ENCODE measurements at places on chromosomes 12 and 14.

- DNase-seq, result peak; percentile 26
These were observed 1.0 kb downstream of the HIP1R start for GRCh38 chr12:122836027-122836921.

DNA sequence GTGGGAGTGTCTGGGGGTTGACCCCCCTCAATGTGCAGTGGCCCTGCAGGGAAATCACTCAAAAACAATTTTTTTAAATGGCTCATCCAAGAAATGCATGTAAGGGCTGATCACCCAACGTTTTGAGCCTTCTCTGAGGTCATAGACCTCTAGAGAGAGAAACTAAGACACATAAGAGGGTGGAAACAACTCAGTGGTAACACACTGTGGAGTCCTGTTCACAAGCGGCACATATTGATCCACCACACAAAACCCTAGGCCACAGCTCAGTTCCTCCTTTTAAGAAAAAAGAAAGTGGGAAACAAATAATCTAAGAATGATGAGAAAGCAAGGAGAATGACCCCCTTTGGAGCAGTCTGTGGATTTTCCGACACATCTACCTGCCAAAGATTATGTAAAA is 83.0 kb upstream of the METAP2 start:
- DNase-seq, result no peak

GRCh38 chr12:64452559-64453329 is 824 bp downstream of the TBK1 start:
- peak; percentile 91 for DNase-seq

DNA sequence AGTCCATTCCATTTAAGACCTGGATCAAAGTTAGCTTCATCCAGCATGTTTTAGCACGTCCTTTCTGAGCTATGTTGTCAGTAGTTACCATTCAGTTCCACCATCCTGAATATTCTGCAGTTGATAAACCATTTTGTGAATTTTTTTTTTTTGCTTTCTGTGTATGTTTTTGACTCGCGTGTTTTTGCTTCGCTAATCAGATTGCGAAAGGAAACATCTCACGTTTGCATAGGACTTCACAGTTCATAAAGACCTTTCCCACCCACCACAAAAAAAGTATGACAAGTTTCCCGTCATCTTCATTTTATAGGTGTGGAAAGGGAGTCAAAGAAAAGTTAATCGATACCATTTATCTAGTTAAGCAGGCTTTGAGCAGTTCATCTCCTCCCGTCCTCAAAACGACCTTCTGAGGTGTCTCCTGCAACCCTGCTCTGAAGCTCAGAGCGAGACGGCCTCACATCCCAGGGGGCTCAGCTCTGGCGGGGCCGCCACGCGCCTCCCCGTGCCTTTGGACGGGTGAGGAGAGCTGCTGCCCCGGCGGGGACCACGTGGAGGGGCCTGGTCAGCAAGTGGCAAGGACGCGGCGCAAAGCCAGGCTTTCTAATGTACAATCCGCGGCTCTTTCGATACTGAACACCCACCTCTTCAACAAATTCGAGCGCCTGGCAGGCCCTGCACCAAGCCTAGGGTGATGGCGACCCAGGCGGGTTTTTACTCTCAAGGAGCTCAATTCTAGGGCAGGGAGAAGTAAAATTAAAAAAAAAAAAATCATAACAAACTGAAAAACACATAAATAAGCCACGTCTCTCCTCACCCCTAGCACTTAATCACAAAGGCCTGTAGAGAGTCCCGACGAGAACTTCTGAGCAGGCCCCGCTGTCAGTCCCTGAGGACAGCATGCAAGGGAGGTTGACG is 988 bp upstream of the TMEM263 start:
- DNase-seq, result no peak

- DNase-seq, result peak; percentile 79
These were observed 249.6 kb upstream of the TBX3 start for GRCh38 chr12:114933428-114934160.

GRCh38 chr14:77584809-77585208 is 31.6 kb downstream of the SPTLC2 start:
- DNase-seq, result no peak

DNA sequence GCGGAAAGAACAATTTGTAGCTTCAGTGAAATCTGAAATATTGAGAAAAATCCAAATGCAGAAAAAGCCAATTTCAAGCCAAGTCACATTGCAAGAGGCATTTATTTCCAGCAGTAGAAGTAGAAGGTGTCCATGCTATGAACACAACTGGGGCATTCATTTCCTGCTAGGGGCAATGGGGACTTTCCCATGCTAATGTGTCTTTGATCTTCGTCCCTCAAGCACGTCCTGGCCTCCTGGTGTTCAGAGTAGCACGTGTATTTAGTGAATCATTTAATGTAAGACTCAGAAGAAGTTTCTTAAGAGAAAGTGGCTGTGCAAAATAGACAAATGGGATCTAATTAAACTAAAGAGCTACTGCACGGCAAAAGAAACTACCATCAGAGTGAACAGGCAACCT is 267.9 kb downstream of the TMEM132C start:
- DNase-seq, result no peak

GRCh38 chr12:5230156-5230555 is 186.5 kb downstream of the KCNA5 start:
- DNase-seq, result no peak

- DNase-seq, result no peak
These were observed 56.2 kb downstream of the ARL6IP4 start for GRCh38 chr12:123036466-123037285.

GRCh38 chr12:110856542-110856941 is 9.8 kb downstream of the CCDC63 start:
- no peak for DNase-seq

GRCh38 chr12:67182551-67182950 is 86.6 kb upstream of the CAND1 start:
- no peak for DNase-seq

DNA sequence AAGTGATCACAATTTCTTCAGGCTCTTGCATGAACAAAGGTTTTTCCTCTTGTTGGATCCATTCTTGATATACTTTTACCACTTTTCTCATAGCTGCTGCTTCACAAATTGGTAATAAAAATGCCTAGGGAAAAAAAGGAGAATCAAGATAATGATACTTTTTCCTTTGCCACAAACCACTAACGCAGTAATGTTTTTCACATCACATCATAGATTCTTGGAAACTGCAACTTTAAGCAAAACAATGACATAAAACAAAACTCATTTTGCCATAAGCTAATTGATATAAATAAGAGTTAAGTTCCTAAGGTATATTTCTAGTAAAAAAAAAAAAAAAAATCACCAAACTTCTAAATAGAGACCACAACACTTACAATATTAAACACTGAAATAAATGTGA is 66.7 kb downstream of the RALGAPA1 start:
- DNase-seq, result no peak

DNA sequence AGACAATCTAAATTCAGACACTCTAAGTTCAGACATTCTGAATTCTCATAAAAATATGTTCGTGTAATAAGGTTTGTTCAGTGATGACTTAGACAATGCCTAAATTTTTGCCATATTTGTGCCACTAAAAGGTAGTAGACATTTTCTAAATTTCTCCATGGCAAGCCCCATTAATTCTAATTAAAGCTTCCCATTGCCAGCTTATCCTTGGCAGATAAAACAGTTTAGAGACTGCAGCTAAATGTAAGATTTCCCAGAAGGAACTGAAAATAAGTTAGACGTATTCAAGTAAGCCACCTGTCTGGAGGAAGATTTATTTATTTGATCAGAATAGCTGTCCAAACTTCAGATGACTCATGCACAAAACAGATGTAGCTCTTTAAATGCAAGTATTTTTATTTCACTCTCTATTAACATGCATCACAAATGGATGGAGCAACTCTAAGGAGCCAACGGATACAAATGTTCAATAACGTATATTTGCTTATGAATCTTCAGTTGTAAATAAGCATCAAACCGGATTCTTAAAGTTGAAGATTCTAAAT is 130.4 kb downstream of the SLC2A13 start:
- peak; percentile 10 for DNase-seq

DNA sequence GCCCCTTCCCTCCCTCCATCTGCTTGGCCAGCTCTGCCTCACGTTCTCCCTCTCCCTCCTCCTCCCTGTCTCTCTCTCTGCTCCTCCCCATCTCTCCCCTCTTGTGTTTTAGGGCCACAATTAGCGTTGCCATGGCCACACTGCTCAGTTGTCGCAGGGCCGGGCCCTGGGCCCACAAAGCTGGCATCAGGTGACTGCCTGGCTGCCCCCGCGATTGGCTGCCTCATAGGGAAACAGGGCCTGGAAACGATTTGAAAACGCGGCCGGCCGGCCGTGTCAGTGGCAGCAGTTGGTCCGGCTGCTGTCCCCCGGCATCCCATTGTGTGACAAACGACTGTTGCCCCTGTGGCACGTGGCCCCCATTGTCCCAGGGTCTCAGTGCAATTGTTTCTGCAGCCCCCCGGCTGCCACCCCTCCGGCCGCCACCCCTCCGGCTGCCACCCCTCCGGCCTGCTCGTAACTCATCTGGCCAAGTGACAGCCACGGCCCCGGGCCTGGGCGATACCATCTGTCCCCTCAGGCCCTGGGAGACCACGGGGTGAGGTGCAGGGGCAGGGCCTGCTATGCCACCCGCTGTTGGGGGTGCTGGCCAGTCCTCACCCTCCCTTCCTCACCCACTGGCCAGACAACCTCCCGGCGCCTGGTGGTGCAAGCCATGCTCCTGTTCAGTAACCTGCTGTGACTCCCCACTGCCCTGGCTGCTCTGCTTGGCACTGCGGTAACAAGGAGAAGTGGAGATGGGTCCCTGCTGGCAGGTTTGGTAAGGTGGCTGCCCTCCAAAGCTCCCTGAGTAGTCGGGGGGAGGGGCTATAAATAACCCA is 17.4 kb downstream of the FOXN4 start:
- DNase-seq, result no peak

- DNase-seq, result no peak
These were observed 17.6 kb upstream of the ELK3 start for GRCh38 chr12:96176575-96176974.

- no peak for DNase-seq
These were observed 37.4 kb downstream of the DIO3 start for GRCh38 chr14:101598571-101599233.

DNA sequence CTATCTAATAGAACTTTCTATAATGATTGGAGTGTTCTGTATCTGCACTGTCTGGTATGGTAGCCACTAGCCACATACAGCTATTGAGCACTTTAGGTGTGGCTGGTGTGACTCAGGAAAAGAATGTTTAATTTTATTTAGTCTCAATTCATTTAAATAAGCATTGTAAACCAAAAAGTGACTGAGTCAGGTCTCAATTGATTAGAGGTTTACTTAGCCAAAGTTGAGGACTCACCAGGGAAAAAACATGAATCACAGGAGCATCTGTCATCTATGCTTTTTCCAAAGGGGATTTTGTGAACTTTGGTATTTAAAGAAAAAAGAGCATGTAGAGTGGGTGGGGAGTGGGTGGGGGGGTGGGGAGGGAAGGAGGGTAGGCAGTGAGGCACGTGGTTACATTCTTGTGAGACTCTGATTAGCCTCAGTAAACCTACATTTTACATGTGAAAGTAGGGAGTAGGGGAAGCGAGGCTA is 473.1 kb downstream of the ATP23 start:
- peak; percentile 81 for DNase-seq

Data from fibroblast of the aortic adventitia (primary cell).